ENCODE measurements at places on chromosomes 11 and 22. TPM values are rescaled to one million over a fixed set of nuclear protein-coding genes. Genes with fewer than 3 reads are reported as not detected.

GRCh38 chr22:20550057-20550817, 42.8 kb downstream of the MED15 start:
- no peak for DNase-seq

The NXPE4 gene
- not detected for total RNA-seq

DNA sequence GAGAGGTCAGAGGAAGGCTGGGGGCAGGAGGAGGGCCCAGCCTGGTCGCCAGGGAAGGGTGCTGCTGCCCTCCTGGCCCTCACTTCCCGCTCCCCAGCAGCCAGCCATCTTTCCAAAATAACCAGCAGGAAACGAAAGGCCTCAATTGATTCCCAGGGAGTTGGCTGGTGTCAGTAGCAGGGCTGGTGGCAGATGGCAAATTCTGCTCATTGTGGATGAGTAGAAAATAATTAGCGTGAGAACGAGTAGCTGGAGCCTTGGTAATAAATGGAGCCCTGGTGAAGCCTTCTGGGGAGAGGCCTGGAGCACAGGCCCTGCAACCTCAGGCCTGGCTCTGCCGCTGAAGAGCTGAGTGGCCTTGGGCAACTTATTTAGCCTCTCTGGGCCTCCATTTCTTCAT, 31.3 kb downstream of the DAGLA start:
- no peak for DNase-seq

- DNase-seq = no peak
These were observed 16.3 kb upstream of the GPR83 start for GRCh38 chr11:94417386-94417987.

The LRRC10B gene
- not detected for total RNA-seq

The SCUBE2 gene
- total RNA-seq = 0.43 TPM

DNA sequence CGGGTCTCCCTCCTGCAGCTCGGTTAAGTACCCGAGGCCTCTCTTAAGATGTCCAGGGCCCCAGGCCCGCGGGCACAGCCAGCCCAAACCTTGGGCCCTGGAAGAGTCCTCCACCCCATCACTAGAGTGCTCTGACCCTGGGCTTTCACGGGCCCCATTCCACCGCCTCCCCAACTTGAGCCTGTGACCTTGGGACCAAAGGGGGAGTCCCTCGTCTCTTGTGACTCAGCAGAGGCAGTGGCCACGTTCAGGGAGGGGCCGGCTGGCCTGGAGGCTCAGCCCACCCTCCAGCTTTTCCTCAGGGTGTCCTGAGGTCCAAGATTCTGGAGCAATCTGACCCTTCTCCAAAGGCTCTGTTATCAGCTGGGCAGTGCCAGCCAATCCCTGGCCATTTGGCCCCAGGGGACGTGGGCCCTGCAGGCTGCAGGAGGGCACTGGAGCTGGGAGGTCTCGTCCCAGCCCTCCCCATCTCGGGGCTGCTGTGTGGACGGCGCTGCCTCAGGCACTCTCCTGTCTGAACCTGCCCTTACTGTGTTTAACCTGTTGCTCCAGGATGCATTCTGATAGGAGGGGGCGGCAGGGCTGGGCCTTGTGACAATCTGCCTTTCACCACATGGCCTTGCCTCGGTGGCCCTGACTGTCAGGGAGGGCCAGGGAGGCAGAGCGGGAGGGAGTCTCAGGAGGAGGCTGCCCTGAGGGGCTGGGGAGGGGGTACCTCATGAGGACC, 25.0 kb downstream of the FADS3 start:
- no peak for DNase-seq

- no peak for DNase-seq
These were observed 4.4 kb downstream of the CAVIN3 start for GRCh38 chr11:6315811-6316425.

DNA sequence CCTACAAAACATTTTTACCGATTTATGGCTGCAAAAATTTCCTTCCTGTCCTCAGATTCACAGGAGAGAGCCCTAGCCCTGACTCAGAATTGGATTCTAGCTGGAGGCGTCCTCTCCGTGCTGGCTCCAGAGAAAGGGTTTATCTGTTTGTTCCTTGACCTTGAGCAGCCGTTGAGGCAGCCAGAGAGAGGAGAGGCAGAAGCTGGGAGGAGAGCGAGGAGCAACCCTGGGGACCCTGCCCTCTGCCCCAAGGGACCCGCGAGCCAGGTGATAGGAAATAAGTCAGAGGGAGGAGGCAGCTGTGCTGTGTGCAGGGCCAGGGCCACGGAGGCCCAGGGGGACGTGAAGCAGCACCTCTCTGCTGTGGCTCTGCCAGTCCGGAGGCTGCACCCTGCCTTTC, 75.6 kb downstream of the IGLL1 start:
- DNase-seq = no peak

DNA sequence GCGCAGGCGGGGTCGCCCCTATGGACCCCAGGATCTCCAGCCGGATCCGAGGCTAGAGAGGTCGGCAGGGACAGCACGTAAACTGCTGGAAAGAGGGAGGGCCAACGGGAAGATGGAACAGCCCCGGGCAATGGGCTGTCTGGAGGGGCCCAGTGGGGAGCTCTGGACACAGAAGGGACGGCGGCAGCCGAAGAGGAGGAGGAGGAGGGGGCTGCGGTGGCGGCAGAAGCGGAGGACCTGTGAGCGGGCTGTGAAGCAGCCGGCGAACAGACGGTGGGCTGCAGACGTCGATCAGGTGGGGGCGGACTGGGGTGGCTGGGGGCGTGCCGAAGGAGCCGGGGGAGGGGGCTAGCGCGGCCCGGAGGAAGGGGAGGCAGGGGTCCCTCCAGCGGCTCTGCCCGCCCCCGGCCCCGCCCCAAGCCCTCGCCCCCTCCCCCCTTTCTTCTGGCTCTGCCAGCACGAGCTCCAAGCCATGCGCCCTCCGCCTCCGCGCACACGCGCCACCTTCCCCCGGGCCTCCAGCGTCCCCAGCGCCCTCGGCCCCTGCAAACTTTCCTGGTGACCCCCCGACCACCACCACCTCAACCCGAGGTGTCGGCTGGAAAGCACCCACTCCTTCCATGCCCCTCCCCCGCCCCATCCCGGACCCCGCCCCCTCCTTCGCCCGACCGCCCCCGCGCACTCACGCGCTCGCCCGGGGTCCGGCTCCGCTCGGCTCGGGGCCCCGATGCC, 432 bp downstream of the TNKS1BP1 start:
- DNase-seq = no peak

- no peak for DNase-seq
These were observed 7.3 kb downstream of the TCN2 start for GRCh38 chr22:30614268-30614667.

DNA sequence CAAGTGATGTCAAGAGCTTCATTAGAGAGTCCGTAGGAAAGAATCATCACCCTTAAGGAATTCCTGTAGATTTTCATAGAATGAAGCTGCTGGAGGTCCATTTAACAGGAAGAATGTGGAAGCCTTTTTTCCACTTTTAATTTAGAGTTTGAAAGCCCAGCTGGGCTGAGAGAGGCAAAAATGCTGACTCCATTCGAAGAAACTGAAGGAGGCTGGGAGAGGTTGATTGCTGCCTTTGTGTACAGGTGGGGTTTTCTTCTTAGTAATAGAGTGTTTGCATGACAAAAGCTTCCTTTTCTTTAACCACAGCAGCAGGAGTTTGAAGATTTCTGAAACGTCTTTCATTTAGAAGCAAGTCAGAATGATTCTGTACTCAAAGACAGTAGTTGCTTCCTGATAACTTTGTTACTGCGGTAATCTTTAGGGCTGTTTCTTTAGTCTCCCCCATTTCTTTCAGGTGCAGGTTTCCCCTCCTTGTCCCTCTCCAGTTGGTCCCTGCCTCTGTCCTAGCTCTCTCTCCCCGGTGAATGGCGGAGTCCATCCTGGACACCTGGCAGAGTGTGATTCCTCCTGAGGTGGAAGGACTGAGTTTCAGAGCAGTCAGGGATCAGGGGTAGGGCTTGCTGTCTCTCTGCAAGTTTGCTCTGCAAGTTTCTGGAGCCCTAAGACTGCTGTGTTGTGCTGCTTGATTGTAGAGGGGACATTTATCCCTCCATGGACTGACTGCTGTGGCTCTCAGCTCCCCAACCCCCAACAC, 166.2 kb downstream of the LDLRAD3 start:
- no peak for DNase-seq

- DNase-seq = no peak
These were observed 10.2 kb downstream of the TUBA8 start for GRCh38 chr22:18120857-18121256.

DNA sequence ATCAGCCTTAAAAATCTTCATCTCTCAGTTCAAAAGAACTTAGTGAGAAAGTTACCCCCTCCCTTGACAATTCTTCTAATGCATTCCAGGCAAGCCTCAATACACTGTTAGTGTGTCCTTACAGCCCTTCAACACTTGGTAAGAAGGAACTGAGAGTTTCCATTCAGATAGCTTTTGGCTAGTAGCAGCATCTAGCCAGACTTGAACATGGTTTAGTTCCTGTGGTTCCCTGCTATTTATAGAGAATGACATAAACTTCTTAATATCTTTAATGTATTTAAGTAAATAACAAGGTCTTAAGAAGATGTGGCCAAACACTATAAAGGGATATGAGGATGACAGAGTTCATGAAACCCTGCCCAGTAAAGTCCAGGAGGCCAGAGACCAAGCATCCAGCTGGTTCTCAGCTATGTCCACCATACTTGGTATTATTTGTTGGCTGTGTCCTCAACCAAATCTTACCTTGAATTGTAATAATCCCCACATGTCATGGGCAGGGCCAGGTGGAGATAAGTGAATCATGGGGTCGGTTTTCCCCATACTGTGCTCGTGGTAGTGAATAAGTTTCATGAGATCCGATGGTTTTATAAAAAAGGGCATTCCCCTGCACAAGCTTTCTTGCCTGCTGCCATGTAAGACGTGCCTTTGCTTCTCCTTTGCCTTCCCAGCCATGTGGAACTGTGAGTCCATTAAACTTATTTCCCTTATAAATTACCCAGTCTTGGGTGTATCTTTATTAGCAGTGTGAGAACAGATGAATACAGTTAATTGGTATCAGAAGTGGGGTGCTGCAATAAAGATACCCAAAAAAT, 132.4 kb downstream of the LARGE1 start:
- DNase-seq = no peak

- no peak for DNase-seq
These were observed 310 bp downstream of the TCF20 start for GRCh38 chr22:42270176-42270509.

The OR51E2 gene
- total RNA-seq = not detected

- no peak for DNase-seq
These were observed 19.0 kb downstream of the SMCO4 start for GRCh38 chr11:93524173-93524536.

The PIH1D2 gene
- total RNA-seq = 0.36 TPM

All from epithelial cell of proximal tubule (primary cell).